ENCODE measurements at places on chromosomes 2 and 18.
A peak's percentile ranks its signal among the peaks of the same experiment; 100 is the strongest.

GRCh38 chr2:11596801-11597200, 63.0 kb downstream of the GREB1 start:
- no peak for DNase-seq

GRCh38 chr2:85222792-85223191, 89.6 kb downstream of the TCF7L1 start:
- DNase-seq, result no peak

DNA sequence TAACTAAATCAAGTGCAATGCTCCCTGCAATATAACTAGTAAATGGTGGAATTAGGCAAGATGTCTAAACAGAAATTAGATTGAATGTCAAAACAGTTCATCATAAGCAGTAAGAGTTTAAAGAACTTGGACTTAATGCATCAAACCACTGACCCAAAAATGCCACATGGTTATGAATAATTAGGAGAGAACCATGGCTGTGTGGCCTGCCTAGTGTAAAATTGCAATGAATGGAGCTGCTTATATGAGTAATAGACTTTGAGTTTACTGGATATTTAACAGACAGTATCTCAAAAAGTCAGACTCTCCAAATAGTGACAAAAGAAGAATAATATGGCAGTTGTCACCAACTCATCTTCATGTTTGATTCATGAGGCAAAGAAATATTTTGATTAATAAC, 101.6 kb upstream of the COL5A2 start:
- no peak for DNase-seq

DNA sequence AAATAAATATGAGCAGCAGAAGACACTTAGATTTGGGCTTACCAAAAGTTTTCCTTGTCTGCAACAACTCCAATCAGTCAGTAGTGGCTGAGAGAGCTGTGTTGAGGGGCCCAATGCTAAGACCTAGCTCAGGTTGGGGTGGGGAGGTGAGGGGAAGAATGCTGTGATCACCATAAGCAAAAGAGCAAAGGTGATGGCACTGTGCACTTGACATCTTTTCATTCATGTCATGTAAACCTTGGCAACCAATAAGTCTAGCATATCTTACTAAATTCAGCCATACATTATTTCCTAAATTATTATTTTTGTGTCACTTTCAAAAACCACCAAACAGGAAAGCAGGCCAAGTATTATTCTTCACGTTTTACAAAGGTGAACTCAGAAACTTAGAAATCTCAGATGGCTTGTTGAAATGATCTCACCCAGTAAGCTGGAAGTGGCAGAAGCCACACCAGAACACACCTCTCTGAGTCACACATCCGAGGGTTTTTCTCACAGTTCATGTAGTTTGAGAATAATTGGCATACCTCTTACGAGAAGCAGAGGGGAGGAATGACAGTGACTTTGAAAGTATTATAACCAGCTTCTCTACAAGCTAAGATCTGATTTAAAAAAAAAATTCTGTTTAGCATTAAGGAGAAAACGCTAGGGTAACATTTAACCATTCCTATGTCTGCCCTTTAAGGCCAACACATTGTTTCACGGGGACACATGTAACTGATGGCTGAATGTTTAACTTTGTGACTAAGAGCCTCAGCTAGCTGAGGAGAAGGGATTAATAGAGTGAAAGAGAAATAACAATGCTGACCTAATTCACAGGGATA, 43.3 kb upstream of the SETBP1 start:
- DNase-seq, result no peak

DNA sequence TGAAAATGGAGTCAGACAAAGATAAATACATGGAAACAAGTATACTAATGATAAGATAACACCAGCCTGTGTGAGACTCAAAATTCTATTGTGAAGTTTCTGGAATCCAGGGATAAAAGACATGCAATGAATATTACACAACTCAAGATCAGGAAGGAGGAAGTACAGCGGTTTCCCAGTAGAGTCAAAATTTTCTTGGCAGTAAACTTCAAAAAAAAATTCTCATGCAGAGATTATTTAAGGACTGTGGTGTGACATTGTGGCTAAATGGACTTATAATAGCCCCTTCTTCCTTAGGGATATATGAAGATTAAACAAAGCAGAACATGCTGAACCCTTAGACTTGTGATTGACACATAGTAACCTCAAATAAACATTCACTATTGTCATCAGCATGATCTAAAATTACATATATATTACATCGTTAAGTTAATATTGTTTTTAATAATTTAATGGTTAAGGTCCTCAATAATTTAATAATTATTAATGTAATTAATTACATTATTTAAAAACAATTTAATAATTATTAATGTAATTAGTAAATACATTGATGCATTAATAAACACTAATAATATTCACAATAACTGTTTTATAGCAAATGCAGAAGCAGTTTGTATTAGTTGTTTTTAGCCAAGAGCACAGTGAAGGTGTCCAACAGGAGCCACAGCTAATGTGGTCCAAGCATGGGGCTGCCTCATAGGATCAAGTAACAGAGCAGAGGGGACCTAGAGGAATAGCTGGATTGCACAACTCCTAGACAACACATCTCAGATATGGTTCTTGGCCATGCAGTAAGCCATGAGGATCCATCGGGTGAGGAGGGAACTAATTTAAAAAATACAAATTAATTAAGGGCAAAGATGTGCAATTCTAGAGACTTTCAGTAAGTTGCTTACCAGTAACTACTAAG, 77.3 kb downstream of the POLE4 start:
- DNase-seq, result peak; percentile 68

GRCh38 chr2:37560863-37561614, 110.4 kb downstream of the CDC42EP3 start:
- DNase-seq, result no peak

DNA sequence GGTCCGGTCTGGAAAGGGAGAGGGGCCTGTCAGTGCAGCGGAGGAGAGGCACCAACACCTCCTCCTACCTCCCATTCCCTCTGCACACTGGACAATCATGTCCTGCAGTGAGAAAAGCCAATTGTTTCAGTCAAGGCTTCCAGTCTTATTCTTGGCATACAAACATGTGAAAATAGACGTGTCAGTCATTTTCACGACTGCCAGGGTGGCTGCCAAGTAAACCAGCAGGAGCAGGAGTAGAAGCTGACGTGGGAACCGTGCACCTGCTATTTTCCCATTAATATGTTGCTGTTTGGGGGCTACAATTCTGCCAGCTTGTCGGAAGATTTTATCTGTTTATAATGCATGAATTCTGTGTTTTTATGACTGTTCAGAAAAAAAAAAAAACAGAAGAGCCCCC, 202.3 kb downstream of the SPP2 start:
- no peak for DNase-seq

GRCh38 chr18:59810183-59810582, 89.6 kb upstream of the PMAIP1 start:
- DNase-seq, result no peak

DNA sequence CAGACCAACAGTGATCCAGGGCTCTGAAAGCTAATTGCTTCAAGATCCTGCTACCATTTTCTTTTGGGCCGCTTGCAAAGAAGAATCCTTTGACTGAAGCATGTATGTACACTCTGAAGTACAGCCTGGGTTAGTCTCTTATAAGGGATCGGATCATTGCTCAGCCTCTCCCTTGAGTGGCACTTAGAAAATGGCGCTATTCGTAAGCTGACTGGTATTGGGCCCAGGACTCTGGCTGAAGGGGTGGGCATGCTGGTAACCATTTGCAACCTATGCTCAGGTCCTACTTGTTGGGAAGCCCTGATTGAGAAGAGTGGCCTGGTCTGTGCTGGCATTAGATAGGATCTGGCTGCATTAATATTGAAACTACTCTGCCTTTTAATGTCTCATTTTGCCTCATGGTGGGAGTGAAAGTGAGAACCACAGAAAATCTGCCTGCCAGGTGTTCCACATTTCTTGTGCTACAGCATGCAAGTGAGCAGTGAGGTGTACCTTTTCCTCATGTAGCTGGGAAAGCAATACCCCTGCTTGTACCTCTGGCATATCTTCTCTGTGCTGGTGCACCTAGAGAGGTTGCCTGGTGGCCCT, 661 bp upstream of the MGAT5 start:
- DNase-seq, result no peak

GRCh38 chr2:158529379-158530259, 72.9 kb downstream of the PKP4 start:
- peak; percentile 22 for DNase-seq
